Activated naive CD4-positive, alpha-beta T cell treated with anti-CD3 and anti-CD28 coated beads for 36 hours (primary cell): ENCODE measurements at places on chromosomes 1 and 21. TPM values are rescaled to one million over a fixed set of nuclear protein-coding genes. Genes with fewer than 3 reads are reported as not detected.

Gene NTMT2
- not detected for total RNA-seq

DNA sequence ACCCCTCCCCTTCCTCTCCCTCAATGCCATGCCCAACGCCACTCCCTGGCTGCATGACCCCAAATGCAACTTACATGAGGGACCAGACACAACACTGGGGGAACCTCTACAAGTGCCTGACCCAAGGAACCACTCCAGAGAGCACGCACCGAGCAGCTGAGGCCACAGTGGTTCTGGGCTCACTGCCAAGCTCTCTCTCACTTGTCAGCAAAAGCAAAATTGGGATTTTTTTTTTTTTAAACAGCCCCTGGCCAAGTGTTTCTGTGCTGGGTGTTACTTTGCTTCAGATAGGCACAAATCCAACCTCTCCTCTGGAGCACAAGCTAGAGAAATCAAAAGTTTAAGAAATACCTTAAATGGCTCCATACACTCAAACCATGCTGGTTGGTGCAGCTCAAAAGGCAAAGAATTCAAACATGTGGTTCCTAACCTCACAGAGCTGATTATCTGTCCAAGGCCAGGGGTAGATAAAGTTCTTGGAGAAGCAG lies 363.0 kb downstream of the SETD4 start:
- H3K4me3 ChIP-seq: no peak overlapping the region
- H3K27ac ChIP-seq: no peak overlapping the region
- peaks cover 5% of the 10 kb centered on the region for H3K4me1 ChIP-seq
- H3K36me3 ChIP-seq: no peaks in the 10 kb centered on the region
- DNase-seq: peak; percentile 15

DNA sequence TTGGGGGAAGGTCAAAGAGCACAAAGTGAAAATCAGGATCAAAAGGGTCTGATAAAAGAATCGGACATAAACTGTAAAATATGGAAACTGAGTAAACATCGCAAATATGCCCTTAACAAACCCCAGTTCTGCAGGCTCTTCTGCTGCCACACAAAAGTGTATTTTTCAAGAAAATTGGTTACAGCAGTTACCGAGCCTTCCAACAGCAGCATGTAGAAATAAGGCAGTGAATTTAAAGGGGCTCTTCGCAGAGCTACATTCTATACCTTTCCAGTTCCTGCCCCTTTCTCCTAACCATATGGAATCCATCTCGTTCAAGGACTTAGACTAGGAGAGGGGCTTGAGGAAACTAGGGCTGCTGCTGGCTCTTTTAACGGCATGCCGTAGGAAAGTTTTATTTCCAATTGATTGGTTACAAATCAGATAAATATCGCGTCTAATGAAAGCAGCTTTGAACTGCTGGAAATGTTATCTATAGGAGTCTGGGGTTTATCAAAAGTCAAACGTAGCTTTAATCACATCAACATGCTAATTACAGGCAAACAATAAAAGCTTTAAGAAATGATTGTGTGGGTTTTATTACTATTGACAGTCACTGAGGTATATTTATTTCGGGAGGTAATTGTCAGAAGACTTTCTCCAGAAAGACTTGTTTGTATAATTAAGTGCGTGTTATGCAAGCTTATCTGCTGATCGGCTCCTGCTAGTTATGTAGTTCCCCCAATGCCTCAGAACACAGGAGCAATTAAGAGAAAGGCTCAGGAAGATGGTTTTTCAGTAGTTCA lies 59.1 kb downstream of the GORAB start:
- peaks cover 32% of the 10 kb centered on the region for H3K27me3 ChIP-seq
- H3K36me3 ChIP-seq: no peaks in the 10 kb centered on the region
- H3K27ac ChIP-seq: no peak overlapping the region
- no peak overlapping the region for H3K4me3 ChIP-seq
- H3K4me1 ChIP-seq: peaks cover 7% of the 10 kb centered on the region

Gene PIGP
- 12.0 TPM for total RNA-seq

Gene AMY1C
- total RNA-seq: not detected

GRCh38 chr21:24265987-24266386 lies 1341.3 kb downstream of the MRPL39 start:
- no peaks in the 10 kb centered on the region for H3K4me1 ChIP-seq
- no peak overlapping the region for H3K4me3 ChIP-seq
- no peak for DNase-seq
- no peak overlapping the region for H3K27ac ChIP-seq
- H3K36me3 ChIP-seq: no peaks in the 10 kb centered on the region
- H3K27me3 ChIP-seq: no peaks in the 10 kb centered on the region

Gene TDRD10
- total RNA-seq: not detected

DNA sequence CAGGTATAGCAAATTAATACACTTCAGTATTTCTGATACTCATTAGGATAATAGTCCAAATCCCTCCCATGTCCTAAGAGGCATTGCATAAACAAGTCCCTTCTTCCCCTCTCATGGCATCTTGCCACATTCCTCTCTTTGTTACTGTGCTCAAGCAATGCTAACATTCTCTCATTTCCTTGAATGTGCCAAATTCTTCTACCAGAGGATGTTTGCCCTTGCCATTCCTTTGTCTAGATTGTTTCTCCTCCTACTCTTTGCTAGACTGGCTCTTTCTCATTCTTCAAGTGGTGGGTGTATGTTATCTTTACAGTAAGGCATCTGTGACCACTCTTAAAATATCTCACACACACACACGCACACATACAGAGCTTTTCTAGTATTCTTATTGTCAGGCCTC lies 621.0 kb upstream of the CXADR start:
- no peak for DNase-seq
- no peaks in the 10 kb centered on the region for H3K36me3 ChIP-seq
- H3K27me3 ChIP-seq: no peaks in the 10 kb centered on the region
- no peak overlapping the region for H3K4me3 ChIP-seq
- H3K27ac ChIP-seq: no peak overlapping the region

DNA sequence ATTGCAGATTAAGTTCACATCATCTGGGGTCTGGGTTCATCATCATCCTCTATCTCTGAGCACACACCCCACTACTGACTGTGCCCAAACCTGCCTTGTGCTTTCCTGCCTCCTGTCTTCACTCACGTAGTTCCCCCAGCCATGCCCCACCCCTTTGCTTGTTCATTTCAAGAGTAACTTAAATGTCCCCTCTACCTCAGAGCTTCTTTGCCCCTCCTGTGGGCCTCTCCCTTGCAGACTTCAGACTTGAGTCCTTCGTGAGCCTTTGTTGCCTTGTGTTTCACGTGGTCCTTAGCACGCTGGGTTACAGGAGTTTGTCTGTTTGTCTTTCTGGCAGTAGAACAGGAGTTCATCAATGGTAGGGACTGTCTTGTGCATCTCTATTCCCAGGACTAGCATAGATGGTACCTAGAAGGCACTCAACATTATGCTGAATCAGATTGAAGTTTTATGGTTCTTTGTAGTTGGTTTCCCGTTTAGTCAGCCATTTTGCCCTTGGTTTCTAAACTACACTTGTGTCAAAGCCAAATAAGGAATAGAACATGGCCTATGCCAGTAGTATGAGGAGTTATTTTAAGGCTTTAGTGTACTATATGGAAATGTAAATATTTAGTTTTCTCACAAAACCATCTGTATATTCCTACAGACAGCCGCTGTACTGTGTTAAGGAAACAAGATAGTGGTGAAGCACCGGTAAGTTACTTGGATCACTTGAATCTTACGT lies 86.2 kb downstream of the TTC3 start:
- no peaks in the 10 kb centered on the region for H3K27me3 ChIP-seq
- H3K36me3 ChIP-seq: peaks cover 27% of the 10 kb centered on the region
- peaks cover 10% of the 10 kb centered on the region for H3K4me1 ChIP-seq
- no peak overlapping the region for H3K4me3 ChIP-seq
- peak overlapping the region; percentile 65 for H3K27ac ChIP-seq

DNA sequence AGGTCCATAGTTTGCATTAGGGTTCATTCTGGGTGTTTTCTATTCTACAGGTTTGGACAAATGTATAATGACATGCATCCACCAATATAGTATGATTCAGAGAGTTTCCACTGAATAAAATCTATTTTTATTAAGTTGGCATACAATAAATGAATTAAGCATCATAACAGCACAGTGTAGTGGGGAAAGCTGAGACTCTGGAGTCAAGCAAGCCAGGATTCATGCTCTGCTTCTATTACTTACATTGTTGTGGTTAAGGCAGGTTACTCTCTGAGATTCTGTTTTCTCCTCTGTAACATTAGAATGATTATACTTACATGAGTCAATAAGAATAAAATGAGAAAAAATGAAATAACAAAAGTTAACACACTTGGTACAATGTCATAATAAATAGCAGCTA lies 131.3 kb downstream of the SLC30A10 start:
- H3K27me3 ChIP-seq: peaks cover 7% of the 10 kb centered on the region
- H3K4me3 ChIP-seq: no peak overlapping the region
- no peak for DNase-seq
- no peaks in the 10 kb centered on the region for H3K36me3 ChIP-seq
- no peak overlapping the region for H3K27ac ChIP-seq

GRCh38 chr1:184322253-184322652 lies 64.6 kb upstream of the C1orf21 start:
- H3K36me3 ChIP-seq: no peaks in the 10 kb centered on the region
- DNase-seq: no peak
- no peak overlapping the region for H3K27ac ChIP-seq
- no peak overlapping the region for H3K4me3 ChIP-seq
- H3K4me1 ChIP-seq: no peaks in the 10 kb centered on the region

DNA sequence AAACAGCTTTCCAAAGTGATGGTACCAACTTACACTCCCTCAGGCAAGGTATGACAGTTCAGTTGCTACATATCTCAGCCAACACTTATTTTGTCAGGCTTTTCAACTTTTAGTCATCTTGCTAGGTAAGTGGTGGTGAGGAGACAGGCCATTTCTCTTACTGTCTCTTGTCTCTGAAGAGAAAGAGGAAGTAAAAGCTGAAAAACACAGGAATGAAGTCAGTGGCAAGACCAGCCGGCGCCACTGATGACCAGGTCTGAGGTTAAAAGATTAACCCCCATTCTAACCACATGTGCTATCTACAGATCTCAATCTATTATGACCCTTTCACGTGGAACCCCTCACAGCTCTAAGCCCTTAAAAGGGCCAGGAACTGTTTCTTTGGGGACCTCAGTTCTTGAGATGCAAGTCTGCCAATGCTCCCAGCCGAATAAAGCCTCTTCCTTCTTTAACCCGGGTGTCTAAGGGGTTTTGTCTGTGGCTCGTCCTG lies 4.2 kb downstream of the ADCY10 start:
- H3K27me3 ChIP-seq: peaks cover 4% of the 10 kb centered on the region
- no peaks in the 10 kb centered on the region for H3K4me1 ChIP-seq
- H3K27ac ChIP-seq: no peak overlapping the region
- no peak for DNase-seq
- H3K36me3 ChIP-seq: peaks cover 2% of the 10 kb centered on the region
- no peak overlapping the region for H3K4me3 ChIP-seq

Gene ASPM
- 27.6 TPM for total RNA-seq

Gene SPOCD1
- total RNA-seq: 0.30 TPM

GRCh38 chr21:35169574-35169973 lies 120.5 kb upstream of the RUNX1 start:
- H3K4me3 ChIP-seq: no peak overlapping the region
- no peaks in the 10 kb centered on the region for H3K27me3 ChIP-seq
- H3K36me3 ChIP-seq: no peaks in the 10 kb centered on the region
- H3K27ac ChIP-seq: no peak overlapping the region
- H3K4me1 ChIP-seq: peaks cover 32% of the 10 kb centered on the region
